Myocyte (in vitro differentiated cells): ENCODE measurements at places on chromosomes 2 and 18.
A peak's percentile ranks its signal among the peaks of the same experiment; 100 is the strongest.

GRCh38 chr2:120666433-120666832 is 69.2 kb upstream of the GLI2 start:
- DNase-seq: no peak

GRCh38 chr2:85924522-85924921 is 35.7 kb upstream of the ST3GAL5 start:
- DNase-seq: peak; percentile 65

DNA sequence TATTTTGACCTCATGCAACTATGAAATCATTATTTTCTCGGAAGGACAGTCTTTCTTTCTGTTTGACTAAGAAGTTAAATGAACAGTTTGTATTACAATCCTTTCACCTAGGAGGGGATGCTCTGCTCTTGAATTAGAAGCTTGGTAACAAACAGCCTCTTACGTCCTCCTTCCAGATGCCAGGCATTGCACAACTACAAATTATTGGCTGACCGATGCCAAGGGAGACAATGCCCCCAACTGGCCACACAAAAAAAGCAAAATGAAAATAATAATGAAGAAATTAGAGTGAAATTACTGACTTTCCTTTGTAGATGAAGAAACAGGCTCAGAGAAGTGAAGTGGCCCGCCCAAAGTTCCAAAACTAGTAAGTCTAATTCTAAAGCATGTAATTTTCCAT is 177.9 kb downstream of the CYRIA start:
- DNase-seq: peak; percentile 31

GRCh38 chr2:159209341-159210306 is 76.9 kb downstream of the WDSUB1 start:
- no peak for DNase-seq

DNA sequence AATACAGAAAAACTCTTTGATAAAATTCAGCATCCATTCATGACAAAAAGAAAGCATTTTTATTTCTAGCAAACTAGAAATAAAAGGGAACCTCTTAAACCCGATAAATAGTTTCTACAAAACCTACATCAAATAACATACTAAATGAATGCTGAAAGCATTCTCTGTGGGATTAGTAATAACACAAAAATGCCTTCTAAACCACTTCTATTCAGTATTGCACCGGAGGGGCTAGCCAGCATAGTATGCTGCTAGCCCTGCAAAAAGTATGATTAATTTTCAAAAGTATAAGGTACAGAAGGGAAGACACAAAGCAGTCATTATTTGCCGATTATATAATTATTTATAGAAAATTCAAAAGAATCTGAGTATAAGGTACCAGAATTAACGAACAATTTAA is 145.2 kb downstream of the DTNB start:
- DNase-seq: peak; percentile 19

GRCh38 chr2:73776869-73777519 is 2.9 kb downstream of the DUSP11 start:
- peak; percentile 5 for DNase-seq

DNA sequence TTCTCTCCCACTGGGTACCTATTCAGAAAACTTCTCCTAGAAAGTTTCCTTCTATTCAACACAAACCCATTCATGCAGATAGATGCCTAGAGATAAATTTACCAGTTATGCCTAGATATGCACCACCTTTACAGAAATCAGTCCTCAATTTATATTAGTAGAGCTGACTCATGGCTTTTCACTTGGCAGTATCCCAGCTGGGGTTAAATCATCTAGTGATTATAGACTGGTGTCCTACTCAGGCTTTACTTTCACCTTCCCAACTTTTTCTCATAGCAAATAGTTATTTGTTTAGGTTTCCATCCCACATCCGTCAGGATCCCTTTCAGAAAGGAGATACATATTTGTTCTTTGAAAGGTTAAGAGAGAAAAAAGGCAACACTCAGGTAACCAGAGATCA is 124.5 kb downstream of the AQP4 start:
- DNase-seq: no peak

DNA sequence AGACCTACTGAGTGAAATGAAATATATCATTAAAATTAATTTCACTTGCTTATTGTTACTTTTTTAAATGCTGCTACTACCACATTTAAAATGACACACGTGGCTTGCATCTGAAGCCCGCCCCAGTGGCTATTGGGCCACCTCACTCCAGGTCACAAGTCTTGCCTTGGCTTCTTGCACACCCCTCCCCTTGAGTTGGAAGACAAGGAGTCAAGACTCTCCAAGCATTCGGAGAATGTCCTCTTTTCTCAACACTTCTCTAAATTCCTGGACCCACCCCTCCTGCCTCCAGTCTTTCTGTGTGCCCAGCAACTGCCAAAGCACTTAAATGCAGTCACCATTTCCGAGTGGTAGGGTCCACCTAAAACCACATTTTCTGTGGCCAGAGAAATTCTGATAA is 73.4 kb downstream of the ZBTB7C start:
- DNase-seq: no peak

DNA sequence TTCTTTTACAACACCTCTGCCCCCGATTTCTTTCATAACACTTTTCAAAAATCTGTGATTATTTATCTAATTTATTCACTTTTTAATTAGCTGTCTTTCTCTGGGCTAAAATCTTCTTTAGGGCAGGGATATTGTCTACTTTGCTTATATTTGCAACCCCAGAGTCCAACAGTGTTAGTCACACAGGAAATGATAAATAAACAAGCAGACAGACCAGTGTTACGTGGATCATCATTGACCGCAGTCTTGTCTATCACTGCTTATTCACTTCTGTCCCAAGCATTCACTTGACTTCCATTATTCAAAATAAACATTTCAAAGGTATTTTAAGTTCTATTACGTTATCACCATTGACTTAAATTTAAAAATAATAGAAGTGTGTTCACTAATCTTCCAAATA is 237.6 kb upstream of the UBE2E3 start:
- no peak for DNase-seq

GRCh38 chr18:22172594-22173049 is 3.2 kb downstream of the GATA6 start:
- no peak for DNase-seq

- no peak for DNase-seq
Measured at GRCh38 chr2:204260901-204261300, 284.4 kb upstream of the PARD3B start.

GRCh38 chr18:6482198-6482977 is 67.7 kb upstream of the L3MBTL4 start:
- DNase-seq: peak; percentile 53

GRCh38 chr2:169291517-169291916 is 70.8 kb downstream of the LRP2 start:
- peak; percentile 2 for DNase-seq

- DNase-seq: no peak
Measured at GRCh38 chr18:62850619-62851306, 135.4 kb downstream of the PHLPP1 start.

GRCh38 chr2:12488352-12489318 is 228.1 kb upstream of the TRIB2 start:
- peak; percentile 26 for DNase-seq

- DNase-seq: peak; percentile 83
Measured at GRCh38 chr2:225002656-225003045, 39.6 kb downstream of the DOCK10 start.

DNA sequence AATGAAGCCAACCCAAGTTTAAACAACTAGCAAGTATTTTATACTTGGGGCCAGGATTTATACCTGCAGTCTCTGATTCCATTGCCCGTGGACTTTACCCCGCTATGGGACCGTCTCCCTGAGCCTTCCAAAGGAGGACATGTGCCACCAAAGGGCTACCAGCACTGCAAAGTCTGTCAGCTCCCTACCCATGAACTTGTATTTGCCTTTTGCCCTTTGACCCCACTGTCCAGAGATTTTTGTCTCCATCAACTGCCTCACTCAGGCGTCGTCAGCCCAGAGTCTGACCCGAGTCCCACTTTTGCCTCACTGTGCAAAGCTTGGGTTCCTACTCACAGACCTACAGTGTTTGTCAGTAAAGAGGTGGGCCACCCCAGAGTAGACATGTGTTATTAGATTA is 40.6 kb downstream of the B3GNT2 start:
- no peak for DNase-seq

DNA sequence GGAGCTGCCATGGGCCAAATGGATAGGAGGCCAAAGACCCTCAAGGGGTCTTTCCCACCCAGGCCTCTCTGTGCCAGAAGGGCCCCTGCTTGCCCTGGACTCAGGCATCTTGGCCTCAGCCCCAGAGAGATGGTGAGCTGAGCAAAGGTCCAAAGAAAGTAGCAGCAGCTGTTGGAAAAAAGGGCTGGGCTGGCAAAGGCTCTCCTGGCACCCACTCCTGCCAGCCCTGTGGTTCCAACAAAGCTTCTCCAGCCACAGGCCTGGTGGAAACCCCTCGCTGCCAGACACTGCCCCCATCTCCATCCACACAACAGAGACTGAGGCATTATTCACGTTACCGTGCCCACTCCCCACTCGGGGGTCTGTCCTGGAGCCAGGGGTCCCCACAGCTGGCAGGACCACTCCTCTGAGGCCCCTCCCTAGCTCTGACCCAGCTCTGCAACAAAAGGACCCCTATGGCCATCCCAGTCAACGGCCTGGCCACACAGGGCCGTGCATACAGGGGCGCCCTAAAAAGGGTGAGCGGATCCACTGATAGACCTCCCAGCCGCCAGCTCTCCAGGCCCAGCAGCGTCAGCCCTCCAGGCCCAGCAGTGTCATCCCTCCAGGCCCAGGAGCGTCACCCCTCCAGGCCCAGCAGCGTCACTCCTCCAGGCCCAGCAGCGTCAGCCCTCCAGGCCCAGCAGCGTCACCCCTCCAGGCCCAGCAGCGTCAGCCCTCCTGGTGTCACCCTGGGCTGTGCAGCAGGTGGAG is 10.1 kb downstream of the BIN1 start:
- peak; percentile 93 for DNase-seq

- DNase-seq: peak; percentile 66
Measured at GRCh38 chr18:59446012-59446411, 86.9 kb upstream of the LMAN1 start.

- peak; percentile 54 for DNase-seq
Measured at GRCh38 chr18:79988071-79988450, 302 bp downstream of the TXNL4A start.

DNA sequence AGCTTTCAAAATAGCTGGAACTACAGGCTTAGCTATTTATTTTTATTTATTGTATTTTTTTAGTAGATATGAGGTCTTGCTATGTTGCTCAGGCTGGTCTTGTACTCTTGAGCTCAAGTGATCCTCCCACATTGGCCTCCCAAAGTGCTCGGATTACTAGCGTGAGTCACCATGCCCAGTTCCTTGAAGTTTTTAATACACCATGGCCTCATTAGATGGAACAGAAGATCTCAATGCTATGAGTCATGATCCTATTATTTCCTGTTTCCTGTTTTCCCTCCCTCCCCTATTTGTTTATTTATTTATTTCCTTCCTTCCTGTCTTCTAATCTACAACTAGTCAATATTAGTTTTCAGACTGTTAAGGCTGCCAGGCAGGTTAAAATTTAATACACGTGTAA is 309.0 kb downstream of the CMPK2 start:
- DNase-seq: peak; percentile 21

DNA sequence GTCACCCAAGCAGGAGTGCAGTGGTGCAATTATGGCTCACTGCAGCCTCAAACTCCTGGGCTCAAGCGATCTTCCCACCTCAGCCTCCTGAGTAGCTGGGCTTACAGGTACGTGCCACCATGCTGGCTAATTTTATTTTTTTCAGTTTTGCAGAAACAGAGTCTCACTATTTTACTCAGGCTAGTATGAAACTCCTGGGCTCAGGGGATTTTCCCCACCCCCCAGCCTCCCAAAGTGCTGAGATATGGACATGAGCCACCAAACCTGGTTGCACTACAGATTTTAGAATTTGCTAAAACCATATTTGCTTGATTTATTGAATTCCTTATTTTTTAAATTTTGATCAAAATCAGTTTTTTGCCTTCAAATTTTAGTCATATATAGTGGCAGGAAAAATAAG is 1553.4 kb downstream of the LRP1B start:
- DNase-seq: no peak

DNA sequence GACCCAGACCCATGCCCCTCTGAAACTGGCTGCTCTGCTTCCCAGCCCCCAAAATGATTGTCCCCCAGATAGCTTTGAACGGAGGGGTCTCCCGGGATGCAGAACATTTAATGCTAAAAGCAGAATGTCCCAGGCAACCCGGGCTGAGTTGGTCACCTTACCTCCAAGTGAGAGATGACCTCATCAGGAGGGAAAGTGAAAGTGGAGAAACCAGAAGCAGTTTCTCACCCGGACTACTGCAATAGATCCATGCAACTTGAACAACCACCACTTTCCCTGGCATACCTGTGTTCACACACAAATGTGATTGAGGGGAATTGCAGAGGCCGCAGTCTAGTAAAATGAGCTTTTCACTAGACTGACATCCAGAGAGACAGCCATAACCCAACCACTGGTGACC is 75.3 kb upstream of the NPAS2 start:
- DNase-seq: no peak

- DNase-seq: no peak
Measured at GRCh38 chr18:39749154-39749553, 2183.6 kb upstream of the CELF4 start.

GRCh38 chr2:100692381-100692780 is 127.6 kb upstream of the NPAS2 start:
- DNase-seq: no peak

GRCh38 chr2:196510246-196510645 is 129.3 kb upstream of the CCDC150 start:
- no peak for DNase-seq

DNA sequence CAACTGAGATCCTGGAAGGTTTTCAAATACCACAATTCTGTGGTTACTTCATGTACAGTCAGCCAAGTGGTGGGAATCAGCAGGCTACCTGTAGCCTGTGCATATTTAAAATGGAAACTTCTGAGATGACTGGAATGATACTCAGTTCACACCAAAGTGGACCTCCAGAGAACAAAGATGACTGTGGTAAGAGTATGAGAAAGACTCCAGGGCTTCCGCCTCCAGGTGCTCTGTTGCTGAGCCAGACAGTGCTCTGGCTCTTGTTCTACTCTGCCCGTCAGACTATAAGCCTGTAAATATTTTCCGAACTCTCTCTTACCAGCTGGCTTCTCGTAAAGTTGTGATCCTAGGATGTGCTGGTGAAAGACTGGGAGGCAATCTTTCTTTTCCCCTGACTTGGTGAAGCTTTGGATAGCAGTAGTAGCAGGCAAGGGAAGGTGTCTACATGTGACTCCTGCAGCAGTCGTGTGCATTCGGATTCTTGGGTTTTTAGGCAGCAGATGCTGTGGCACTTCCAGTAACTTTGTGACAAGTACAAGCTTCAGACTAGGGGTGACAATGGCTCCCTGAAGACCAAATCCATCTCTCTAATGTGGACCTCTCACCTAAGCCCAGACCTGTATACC is 23.1 kb downstream of the ST3GAL5 start:
- DNase-seq: no peak

DNA sequence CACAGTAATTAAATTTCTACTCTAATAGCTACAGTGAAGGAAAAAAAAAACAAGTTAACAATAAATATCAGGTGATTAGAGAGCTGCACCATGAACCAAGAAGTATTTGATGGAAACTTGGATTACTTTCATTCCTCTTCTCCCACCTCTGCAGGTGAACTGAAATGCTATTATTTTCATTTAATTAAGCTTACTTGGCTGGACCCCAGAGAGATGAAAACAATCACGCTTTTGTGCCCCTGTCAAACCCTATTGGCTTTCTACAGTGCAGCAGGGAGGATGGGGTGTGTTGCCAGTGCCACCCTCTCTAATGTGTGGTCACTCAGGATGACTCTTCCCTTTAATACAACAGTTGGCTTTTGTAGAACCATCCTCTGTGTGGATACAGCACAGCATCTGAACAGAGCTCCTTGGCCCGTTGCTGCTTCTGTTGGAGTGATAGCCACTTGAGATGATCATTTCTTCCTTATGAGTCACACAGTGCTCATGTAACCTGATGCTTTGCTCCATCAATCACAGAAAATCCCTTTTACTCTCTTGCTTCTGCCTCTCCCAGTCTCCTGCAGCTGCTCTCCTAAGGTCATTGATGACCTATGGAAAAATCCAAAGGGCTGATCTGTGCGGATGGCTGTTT is 5.5 kb upstream of the ARL4C start:
- DNase-seq: peak; percentile 76
